ENCODE measurements at places on chromosomes 4 and X.

DNA sequence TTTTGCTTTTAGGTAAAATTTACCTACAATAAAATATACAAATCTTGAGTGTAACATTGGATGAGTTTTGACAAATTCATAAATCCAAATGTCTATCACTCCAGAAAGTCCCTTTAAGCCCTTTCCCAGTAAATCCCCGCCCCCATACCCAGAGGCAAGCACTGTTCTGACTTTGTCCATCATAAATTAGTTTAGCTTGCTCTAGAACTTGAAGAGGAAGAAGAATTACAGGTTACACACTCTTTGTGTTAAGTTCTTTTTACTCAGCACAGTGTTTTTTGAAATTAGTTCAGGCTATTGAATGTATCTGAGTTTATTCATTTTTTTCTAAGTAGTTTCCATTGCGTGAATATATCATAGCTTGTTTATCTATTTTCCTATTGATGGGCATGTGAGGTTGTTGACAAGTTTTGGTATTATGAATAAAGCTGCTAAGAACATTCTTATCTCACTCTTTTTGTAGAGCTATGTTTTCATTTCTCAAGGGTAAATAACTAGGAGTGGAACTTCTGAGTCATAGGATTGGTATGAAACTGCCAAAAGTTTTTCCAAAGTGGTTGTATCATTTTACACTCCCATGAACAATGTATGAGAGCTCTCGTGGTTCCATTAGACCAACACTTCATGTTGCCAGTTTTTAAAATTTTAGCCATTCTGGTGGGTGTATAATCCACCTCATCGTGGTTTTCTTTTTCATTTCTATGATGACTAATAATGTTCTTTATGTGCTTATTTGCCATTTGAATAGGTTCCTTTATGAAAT lies 22.4 kb upstream of the HPSE start:
- DNase-seq, result peak; percentile 89

DNA sequence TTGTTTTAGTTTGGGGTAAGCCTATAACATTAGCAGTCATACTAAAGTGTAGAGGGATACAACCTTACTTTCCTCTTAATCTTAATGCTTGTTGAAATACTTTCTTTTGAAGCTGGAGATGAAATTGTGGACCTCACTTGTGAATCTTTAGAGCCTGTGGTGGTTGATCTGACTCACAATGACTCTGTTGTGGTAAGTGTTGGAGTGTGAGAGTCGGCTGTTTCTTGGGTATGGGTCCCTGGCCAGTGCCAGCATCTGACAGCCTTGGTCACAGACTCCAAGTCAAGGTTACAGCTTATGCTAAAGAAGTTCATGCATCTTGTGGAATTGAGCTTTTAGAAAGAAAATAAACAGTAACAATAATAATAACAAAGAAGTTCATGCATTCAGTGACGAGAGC lies 31.6 kb downstream of the RNF4 start:
- no peak for DNase-seq

- DNase-seq, result peak; percentile 58
These were observed 90.7 kb upstream of the DCLK2 start for GRCh38 chr4:149987330-149988086.

GRCh38 chr4:64520421-64520820 lies 111.2 kb upstream of the TECRL start:
- DNase-seq, result no peak

- no peak for DNase-seq
These were observed 326.3 kb downstream of the ARHGAP10 start for GRCh38 chr4:148057984-148058859.

- DNase-seq, result no peak
These were observed 87.2 kb upstream of the MYOZ2 start for GRCh38 chr4:119048446-119048845.

DNA sequence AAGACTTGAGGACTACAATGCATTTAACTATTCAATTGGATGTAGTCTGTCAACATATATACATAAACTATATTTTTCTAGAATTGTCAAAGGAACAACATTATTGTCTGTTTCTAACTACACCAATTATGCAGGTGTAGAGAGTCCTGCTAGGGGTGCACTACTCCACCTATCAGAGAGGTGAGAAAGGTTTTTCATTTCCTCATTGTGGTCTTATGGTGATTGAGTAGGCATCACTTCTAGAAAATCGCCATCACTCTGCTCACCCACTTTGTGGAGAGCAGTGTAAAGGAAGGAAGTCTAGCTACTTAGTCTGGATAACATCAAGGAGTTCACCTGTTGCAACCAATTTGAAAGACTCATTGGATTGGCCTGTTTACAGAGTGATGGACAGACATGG lies 4.4 kb upstream of the ADH1C start:
- no peak for DNase-seq

- no peak for DNase-seq
These were observed 17.6 kb downstream of the TKTL1 start for GRCh38 chrX:154313147-154313546.

- DNase-seq, result no peak
These were observed 1485.6 kb downstream of the PCDH19 start for GRCh38 chrX:98924511-98924910.

DNA sequence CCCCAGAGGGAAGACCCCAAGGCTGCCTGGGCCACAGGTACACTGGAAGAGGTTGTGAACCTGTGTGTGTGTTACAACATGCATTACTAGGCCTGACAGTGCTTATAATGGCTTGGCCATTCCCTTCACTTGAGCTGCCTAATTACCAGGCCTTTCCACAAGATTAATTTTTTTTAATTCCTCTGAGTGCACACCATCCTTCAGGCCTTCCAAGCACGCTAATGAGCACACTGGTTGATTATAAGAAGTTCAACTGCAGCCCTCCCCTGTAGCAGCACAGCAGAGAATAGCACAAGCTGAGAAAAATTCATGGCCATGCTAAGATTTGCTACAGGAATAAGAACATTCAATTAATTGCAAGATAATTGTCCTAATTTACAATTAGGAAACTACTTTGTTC lies 2.2 kb upstream of the SUPT20HL2 start:
- DNase-seq, result no peak

GRCh38 chrX:30620125-30620524 lies 33.1 kb upstream of the GK start:
- DNase-seq, result peak; percentile 34

DNA sequence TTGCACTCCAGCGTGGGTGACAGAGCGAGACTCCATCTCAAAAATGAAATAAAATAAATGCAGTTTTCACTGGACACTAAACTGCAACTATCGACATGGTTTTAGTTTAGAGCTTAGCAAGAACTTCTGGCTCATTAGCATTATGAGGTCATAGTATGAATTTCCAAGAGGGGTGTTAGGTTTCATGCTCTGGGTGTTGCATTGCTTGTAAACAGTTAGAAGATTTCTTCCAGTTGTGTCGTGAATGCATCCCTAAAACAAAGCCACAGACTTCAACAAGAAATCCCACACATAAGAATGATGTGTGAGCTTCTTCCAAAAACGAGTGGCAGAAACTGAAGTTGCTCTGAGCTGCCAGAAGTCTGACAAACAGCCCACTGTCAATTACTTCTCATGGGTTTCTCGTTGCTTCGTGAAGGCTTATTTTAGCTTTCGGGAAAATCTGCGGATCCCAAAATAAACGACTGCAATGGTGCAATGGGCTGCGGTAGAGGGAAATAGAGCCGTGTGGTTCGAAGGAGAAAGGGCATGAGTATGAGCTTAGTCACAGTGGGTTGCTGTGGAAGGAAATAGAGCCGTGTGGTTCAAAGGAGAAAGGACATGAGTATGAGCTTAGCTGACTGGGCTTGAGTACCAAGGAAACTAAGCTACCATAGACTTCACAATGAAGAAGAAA lies 354.9 kb downstream of the DHRSX start:
- DNase-seq, result no peak
